ENCODE measurements at places on chromosomes 4 and X.
A peak's percentile ranks its signal among the peaks of the same experiment; 100 is the strongest.

DNA sequence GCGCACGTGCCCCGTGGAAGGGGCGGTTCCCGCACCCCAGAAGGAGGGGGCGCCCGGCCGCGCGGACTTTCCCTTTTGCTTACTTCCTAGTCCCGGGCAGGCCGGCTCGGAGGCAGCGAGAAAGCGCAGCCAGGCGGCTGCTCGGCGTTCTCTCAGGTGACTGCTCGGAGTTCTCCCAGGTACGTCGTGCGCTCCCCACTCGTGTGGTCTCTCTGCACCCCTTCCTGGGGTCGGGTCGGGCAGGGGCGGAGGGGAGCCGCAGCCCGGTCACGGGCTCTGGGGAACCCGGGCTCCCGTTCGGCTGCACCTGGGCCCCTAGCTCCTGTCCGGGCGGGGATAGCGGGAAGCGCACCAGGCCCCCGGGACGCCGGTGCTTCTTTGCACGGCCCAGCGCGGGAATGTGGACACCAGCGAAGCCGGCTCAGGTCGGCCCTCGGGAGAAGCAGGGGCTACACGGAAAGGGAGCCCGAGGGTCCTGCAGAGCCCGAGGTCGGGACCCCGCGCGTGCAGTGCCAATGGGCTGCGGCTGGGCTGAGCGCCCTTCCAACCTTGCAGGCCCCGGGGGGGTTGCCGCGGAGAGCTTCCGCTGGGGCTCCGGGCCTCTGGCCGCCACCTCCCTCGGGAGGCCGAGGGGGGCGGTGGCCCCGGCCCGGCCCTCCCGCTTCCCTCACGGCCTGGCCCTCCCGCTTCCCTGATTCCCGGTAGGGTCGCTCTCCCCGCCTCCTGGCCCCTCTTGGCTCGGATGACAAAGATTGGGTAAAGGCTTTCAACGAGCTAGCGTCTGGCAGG is at the start of gene TLR2:
Gene TLR2, plus strand, starts transcription at position 99 of the 789 bp plus-strand sequence. CDS start 18,628 bp downstream, outside the sequence.
- peak; percentile 55 for DNase-seq

DNA sequence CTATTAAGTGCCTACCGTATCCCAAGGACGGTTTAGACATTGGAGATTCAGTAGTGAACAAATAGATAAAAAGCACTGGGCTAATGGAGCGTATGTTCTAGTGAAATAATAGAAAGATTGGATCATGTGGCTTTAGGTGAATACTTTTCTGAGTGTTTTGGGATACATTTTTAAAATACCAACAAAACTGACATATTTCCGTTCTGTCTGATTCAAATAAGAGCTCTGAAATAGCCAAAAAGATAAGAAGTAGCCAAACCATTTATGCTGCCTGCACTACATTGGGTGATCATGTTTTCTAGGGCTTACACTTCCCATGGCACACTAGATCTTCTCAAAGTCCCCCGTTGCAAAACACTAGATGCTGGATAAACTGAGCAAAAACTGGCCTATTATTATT is 14.2 kb downstream of the IGFBP7 start:
- DNase-seq = no peak

DNA sequence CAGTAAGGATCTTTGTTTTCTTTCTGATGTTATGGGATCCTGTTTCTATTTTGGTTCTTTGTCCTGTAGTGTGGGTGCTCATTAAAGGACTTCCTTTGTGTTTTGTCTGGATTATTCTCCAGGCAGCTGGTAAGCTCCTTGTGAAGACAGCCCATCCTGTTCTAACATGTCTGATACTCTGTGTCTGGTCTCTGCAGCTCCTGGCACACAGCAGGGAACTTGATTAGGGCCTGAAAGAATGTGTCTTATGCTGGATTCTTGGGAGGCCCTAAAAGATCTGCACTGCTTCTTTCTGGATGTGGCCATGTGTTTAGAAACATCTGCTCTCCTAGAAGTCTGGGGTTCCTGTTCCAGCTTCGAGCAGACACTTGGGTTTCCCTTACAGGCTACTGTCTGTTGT is 38.1 kb upstream of the ATXN3L start:
- no peak for DNase-seq

GRCh38 chrX:117641913-117642656 is 474.5 kb downstream of the KLHL13 start:
- no peak for DNase-seq

DNA sequence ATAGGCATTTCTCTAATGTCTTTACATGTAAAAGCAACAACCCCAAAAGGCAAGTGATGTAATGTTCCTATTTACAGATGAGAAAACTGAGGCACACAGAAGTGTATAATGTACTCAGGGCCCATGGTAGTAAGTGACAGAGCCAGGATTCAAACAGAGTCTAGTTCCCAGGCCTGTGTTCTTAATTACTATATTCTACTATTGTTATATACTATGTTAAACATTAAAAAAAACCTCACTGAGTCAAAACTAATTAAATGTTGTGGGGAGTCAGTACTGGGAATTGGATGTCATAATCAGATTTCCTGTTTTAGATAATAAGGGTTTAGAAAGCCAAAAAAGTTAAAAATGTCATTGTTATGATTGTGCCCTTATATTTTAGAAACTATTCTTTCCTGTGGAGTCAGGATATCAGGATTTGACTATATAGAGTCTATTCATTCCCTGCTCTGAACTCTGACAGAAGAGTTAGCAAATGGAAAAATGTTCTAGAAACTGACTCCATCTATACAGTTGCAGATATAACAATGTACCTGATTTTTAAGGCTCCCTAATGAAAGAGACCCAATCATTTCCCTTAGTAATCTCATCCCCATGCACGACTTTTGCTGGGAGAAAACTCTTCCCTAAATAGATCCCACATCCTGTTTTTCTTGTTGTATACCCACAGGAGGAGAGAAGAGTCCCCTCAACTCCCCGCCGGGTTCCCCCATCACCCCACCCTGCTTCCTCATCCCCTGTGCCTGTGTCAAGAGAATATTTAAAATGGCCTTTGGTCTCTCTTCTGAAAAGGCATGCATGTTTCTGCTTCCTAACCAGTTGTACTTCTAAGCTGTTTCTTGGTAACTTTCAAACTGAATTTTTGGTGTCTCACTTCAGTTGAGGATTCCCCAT is 69.7 kb downstream of the REELD1 start:
- no peak for DNase-seq

DNA sequence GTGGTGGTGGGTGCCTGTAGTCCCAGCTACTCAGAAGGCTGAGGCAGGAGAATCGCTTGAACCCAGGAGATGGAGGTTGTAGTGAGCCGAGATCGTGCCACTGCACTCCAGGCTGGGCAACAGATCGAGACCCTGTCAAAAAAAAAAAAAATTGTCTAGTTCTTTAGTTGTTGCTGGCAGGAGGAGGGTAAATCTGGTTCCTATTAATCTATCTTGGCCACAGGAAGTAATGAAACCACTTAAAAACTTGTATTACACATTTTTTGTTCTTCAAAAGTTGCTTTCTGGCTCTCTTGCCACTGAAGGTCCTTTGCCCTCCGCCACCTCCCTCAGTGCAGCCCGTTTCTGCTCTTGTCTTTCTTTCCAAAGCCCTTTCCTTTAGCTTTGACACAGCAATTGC is 102.9 kb upstream of the ARSJ start:
- DNase-seq = no peak

DNA sequence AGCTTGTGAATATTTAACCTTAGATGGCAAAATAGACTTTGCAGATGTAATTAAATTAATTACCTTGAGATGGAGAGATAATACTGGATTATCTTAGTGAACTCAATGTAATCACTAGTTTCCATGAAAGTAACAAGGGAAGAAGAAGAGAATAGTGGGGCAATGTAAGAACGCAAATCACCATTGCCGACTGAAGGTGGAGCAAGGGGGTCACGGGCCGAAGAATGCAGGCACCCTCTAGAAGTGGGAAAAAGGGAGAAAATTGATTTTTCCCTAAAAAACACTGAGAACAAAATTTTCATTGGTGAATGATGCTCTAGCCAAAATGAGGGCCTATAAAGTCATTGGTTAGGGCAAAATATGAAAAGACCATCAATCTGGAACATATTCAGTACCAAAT is 375.6 kb upstream of the EPHA5 start:
- no peak for DNase-seq

DNA sequence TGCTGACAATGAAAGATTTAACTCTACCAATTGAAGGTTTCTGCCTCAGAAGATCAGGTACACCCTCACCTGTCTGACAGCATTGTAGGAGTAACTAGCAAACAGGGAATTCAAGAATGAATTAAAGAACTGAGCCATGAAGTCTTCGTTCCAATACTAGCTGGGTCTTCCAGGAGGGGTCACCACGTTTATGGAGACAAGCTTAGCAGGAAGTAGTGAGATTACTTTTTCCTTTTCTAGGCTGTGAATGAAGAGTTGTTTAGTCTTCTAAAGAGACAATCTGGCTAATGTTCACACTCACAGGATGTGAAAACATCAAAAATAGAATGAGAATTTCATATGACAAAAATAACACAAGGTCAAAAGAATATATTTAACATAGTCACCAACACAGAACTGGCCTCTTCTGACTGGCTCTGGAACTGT is 54.9 kb downstream of the REELD1 start:
- no peak for DNase-seq

GRCh38 chr4:174444390-174444789 is 77.9 kb downstream of the HPGD start:
- no peak for DNase-seq

DNA sequence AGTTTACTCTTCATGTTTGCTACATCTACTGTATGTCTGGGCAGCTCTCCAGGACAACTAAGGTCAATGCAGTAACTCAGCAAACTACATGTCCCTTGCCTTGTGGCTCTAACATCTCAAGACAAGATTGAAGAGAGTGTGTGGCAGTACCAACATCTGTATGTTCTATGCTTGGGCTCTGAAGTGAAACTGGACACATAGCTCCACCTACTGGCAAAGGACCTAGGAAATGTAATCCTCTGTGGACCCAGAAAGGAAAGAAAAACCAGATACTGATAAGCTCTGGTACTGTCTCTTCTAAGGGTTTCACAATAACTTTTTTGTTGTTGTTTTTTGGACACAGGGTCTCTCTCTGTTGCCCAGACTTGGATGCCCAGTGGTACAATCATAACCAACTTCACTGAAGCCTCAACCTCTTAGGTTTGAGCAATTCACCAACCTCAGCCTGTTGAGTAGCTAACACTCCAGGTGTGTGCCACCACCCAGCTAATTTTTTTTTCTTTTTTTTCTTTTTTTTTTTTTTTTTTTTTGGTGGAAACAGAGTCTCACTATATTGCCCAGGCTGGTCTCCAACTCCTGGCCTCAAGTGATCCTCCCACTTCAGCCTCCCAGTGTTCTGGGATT is 64.1 kb downstream of the QDPR start:
- DNase-seq = no peak

GRCh38 chr4:112895811-112896608 is 153.4 kb upstream of the ANK2 start:
- DNase-seq = no peak

GRCh38 chr4:8355306-8355705 is 85.2 kb downstream of the ACOX3 start:
- no peak for DNase-seq

DNA sequence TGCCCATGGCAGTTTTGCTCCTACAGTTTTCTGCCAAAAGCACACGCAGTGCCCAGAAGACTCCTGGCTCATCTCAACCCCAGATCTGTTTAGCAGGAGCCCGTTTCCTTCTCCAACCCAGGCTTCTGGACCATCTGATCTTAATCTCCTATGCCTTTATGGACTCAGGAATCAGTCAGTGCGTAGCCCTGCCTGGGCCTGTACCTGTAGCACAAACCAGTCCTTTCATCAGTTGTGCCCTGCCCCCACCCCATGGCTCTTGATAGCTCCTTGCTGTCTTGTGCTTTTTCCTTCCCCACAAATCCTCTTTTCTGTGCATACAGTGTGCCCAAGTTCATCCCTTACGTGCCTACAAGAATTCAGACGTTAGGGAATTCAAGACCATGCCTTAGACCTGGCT is 1.5 kb downstream of the ZNF718 start:
- no peak for DNase-seq

DNA sequence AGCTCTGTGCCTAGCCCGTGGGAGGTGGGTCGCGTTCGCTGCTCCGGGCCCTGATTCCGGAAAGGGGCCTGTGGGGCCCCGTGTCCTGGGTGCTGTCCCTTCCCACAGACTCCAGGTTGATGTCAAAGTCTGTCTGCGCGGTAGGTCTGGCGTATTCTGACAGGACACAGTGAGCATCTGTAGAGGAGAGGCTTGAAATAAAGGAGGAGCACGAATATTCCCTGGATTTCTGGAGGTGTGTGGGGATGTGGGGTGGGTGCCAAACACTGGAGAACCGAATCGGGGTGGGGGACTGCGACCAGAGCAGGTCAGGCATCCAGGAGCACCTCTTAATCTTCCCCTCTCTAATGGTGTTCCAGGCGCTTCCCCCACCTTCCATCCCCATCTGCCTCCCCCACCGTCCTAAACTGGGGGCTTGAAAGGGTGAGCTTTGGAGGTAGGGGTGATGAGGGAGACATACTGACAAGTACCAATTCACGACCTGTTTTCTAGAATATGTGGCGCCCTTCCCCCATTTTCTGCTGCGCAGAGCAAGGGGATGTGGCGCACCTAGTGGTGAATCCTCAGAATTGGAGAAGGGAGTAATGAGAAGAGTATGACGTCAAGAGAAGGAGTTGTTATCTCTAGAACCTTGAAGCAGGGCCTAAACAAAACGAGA is 877 bp downstream of the GPRASP1 start:
- no peak for DNase-seq

DNA sequence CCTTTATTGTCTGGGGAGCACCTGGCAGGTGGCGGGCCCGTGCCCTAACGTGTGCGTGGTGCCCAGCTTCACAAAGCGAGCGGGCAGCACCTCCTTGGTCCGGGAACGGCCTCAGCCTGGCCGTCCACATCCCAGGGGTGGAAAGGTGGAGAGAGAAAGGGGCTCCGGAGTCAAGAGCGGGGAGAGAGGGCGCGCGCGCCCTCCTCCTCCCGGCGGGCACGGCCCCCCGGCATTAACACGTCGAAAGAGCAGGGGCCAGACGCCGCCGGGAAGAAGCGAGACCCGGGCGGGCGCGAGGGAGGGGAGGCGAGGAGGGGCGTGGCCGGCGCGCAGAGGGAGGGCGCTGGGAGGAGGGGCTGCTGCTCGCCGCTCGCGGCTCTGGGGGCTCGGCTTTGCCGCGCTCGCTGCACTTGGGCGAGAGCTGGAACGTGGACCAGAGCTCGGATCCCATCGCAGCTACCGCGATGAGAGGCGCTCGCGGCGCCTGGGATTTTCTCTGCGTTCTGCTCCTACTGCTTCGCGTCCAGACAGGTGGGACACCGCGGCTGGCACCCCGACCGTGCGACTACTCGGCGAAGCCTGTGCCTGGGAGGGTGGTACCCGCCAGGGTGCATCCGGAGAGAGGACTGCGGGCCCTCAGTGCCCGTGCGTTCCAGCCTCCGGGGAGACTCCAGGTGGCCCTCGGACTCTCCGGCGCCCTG is at the start of gene KIT:
Gene KIT, plus strand, starts transcription at position 407 of the 701 bp plus-strand sequence. Its CDS starts 58 bp downstream, at position 465.
- DNase-seq = no peak

- DNase-seq = no peak
Observed at GRCh38 chr4:183659872-183660242, 764 bp downstream of the TRAPPC11 start.

DNA sequence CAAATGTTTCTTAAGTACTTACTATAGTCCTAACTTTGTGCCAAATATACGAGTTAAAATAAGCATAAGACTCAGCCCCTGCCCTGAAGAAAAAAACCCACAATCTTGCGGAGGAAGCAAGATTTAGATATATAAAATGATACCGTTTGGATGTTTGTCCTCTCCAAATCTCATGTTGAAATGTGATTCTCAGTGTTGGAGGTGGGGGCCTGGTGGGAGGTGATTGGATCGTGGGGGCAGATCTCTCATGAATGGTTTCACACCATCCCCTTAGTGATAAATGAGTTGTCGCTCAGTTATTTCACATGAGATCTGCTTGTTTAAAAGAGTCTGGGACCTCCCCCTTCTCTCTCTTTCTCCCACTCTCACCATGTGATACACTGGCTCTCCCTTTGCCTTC is 28.7 kb downstream of the EFHC2 start:
- no peak for DNase-seq

- no peak for DNase-seq
Observed at GRCh38 chr4:42761804-42762203, 104.9 kb upstream of the ATP8A1 start.
